Glutamatergic neuron (in vitro differentiated cells): ENCODE measurements at places on chromosomes 4 and X.

- DNase-seq = no peak
These were observed 67.6 kb downstream of the PDGFRA start for GRCh38 chr4:54296548-54297203.

GRCh38 chr4:8168232-8168631 is 9.6 kb upstream of the ABLIM2 start:
- DNase-seq = no peak

- DNase-seq = peak; percentile 66
These were observed 53.0 kb downstream of the DCUN1D4 start for GRCh38 chr4:51895816-51896408.

DNA sequence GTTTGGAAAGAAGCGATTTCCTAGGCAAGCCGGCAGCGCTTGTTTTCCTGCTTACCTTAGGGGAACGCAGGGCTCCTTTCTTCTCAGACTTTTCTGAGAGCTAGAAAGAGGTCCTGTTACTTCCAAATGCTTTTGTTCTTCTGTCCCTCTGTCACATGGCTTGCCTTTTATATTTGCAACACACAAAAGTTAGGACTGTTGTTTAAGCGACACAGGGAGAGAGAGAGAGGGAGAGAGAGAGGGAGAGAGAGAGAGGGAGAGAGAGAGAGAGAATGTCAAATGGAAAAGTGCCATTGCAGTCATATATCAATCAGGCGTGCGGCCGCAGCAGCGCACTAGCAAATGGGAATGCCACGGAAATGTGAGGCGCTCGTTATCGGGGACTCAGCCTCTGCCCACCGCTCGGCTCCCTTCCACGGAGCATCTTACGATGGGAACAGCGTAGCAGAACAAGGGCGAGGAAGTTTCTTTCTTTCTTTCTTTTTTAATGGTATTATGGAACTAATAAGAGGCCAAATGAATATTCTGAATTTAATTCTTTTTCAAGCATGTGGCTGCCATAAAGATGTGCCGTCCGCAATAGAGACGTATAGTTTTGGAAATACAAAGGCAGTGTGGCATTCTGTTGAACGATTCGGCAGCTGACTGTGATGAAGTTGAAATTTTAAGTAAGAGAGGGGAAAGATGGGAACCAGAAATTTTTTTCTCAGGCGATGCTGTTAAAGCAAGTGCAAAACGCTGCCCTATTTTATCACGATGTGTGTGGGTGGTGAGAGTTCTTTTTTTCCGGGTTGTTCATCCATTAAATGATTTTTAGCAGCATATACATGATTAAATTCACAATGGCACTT is at the start of gene NDP:
Gene NDP (minus strand): TSS at position 142 of the 851 bp plus-strand sequence. CDS start 14,745 bp downstream, outside the sequence.
- DNase-seq = peak; percentile 20

DNA sequence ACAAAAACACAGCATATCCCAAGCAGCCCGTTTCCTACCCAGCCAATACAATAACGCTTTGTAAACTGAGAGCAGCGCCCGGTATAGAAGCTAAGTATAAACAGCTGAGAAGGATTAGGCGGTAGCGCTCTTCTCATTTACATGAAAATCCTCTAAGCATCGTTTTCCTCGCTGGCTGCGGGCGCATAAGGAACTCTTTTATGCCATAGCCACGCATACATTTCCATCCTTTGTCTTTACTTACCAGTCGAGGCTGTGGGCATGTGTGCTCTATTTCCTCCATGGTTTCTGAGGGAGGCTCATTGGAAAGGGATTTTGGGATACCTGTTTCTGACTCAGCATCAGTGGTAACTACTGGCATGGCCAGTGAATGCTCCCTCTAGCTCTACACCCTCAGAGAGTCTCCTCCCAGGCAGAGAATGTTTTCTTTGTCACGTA is 383 bp downstream of the PCYT1B start:
- no peak for DNase-seq

DNA sequence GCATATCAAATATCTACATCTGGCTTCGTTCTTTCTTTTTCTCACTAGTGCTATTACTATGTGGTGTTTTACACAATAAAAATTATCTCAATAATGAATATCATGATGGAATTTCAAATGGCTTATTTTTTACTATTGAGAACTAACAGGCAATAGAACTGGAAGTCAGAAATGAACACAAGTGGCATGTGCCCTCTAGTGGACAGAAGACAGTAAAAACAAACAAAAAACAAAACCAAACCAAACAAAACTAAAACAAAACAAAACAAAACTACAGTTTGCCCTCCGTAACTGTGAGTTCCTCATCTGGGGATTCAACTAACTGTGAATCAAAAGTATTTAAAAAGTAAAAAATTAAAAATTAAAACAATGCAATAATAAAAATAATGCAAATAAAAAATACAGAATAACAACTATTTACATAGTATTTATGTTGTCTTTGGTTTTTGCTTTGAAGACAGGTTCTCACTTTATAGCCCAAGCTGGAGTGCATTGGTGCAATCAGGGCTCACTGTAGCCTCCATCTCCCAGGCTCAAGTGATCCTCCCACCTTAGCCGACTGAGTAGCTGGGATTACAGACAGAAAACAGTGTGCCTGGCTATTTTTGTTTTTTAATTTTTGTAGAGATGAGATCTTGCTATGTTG is 195.6 kb upstream of the TACR3 start:
- DNase-seq = no peak

DNA sequence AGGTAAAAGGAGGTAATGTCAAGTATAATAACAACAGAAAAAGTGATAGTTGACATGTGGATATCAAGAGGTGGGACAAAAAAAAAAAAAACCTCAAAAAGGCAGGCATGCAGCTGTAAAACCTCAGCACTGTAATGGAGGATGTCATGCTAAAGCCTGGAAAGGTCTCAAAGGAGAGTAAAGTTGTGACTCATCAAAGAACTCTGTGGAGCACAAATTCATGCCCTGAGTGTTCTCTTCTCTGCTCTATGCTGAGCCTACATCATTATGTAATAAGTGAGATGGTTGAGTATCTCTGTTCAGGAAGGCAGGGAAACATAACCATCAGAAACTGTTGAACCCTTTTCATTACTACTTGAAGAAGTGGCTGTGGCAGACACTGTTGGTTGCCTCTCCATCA is 597.8 kb downstream of the BCOR start:
- no peak for DNase-seq

DNA sequence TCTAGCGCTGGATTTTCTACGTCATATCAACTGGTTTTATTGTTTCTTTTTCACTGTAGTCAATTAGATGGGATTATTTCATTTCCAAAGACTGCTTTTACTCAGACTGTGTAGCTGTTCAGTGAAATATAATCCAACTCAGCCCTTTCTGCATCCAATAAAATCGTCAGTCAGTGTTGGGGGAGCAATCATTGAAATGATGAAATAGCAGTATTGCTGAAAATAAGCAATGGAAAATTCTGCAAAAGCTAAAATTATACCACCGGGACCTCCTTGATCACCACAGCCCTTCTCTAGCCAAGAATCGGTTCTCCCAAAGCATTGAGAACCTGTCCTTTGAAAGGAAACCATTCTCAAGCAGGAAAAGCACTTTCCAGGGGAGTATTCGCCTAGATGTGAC is 243.1 kb upstream of the TENM3 start:
- DNase-seq = no peak

GRCh38 chr4:186092296-186092695 is 12.2 kb upstream of the FAM149A start:
- DNase-seq = no peak

- no peak for DNase-seq
These were observed 8.0 kb downstream of the REELD1 start for GRCh38 chr4:146222313-146222712.

DNA sequence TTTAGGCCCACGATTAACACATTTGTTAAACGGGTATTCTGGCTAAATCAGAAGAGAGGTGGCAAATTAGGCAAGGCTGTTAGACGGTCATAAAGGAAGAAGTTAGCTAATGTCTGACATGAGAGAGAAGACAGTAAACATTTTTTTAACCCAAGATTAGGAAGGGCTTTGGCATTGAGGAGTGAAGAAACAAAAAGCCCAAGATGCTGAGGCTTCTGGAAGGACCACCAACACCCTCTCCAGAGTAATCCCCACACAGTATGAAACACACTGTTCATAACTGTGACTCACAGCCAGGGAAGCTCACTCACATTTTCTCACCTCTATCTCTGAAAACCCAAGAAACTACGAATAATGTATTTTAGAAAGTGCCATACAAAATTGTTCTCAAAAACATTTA is 127.6 kb downstream of the AMELX start:
- no peak for DNase-seq

DNA sequence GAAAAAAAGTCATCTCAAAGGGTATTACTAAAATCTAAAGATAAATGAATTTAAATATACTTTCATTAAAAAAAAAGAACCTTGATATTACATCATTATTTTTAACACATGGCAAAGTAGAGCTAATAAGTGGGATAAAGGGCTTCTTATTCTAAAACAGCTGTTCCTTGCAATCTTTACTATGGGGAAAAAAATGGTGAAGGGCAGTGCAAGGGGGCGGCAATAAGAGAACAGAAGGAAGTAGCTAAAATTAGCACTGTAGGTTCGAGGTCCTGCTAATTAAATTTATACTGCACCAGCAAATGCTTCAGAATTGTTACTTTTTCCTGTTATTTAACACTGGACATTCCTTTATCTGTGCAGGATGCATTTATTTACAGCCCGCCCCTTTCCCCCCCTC is 89.4 kb upstream of the HPF1 start:
- DNase-seq = no peak

DNA sequence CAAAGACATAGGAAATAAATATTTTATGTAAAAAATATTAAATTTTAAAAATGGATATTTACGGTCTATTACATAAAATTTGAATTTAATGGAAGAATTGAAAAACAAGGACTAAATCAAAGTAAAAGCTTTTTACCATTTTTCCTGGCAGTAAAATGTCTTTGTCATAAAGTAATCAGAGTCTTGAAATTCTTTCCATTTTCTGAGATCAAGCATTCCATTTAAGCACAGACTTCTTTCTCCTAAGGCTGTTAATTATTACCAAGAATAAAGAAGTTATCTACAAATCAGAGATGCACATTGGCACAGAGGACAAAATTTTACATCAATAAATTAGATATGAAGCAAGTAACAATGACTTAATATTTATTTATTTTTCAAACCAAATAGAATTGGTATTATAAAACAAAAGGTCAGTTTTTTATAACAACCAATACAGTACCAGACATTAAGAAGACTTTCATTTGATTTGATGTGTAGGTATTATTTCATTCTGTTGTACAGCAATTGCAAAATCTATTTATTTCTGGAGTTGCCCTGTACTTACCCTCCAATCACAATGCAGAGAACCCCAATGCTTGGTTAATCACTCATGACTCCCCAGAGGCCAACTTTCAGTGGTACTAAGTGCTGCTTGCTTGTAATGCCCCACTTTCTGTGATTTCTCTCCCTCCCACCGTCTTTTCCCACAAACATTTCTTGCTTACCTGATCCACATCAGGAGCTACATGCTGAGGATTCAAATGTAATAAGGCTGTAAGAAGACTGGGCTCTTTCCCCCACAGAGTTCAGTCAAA is 254.6 kb downstream of the GASK1B start:
- DNase-seq = no peak

GRCh38 chrX:21989384-21989783 is 42.7 kb upstream of the PHEX start:
- no peak for DNase-seq

GRCh38 chr4:145840162-145840768 is 98.4 kb downstream of the ZNF827 start:
- no peak for DNase-seq

DNA sequence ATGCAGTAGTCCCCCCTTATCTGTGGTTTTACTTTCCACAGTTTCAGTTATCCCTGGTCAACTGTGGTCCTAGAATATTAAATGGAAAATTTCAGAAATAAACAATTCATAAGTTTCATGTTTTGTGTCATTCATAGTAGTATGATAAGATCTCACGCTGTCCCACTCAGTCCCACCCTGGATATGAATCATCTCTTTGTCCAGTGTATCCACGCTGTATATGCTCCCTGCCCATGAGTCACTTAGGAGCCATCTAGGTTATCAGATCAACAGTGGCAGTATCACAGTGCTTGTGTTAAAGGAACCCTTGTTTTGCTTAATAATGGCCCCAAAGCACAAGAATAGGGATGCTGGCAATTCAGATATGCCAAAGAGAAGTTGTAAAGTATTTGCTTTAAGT is 16.2 kb upstream of the SYTL4 start:
- DNase-seq = no peak

DNA sequence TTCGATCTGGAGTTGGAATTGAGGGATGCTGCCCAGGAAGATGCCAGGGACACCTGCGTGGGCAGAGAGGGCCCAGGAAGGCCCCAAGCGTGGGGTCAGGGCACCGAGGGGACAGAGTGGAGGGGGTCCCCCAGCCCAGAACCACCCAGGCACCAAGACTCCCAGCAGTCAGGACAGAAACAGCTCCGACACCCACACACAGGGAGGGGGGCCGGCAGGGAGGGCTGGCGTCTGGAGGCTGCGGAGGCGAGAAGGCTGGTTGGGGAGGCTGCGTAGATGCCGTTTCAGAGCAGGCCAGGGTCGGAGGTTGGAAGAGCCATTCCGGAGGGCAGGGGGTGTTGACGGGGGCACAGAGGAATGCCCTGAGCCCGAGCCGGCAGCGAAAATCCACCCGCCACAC is 23.6 kb downstream of the ATP5ME start:
- DNase-seq = no peak

DNA sequence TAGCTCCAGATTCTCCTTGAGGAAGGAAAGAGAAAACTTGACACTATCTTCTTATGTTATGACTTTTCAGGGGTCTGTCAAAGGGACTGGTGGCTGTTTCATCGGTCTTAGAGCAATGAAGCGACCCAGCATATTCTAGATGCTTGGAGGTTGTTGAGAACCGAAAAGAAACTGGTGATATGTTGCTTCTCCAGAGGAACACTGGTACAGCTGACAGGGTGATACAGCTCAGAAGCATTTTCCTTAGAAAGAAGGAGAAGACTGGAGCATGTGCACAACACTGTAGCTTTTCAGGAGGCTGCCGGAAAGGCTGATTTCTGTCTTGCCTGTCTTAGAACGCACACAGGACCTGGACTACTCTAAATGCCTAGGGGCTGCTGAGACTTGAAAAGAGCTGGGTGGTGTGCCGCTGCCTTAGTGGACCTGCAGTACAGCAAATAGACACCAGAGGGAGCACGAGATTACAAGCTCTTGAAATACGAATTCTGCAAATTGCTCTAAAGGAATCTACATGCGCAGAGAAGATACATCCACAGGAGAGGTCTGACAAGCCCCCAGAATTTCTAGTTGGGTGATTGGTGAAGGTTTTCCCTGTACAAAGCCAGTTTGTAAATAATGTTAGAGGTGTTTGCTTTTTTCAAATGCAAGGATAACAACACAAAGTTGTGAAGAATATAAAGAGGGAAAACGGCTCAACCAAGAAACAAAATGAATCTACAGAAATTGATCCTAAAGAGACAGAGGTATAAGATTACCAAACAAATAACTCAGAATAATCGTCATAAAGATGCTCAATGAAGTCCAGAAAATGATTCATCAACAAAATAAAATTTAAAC is 223.1 kb upstream of the DMD start:
- peak; percentile 62 for DNase-seq
